GM04503 (cell line): ENCODE measurements at places on chromosomes 3 and 15.

DNA sequence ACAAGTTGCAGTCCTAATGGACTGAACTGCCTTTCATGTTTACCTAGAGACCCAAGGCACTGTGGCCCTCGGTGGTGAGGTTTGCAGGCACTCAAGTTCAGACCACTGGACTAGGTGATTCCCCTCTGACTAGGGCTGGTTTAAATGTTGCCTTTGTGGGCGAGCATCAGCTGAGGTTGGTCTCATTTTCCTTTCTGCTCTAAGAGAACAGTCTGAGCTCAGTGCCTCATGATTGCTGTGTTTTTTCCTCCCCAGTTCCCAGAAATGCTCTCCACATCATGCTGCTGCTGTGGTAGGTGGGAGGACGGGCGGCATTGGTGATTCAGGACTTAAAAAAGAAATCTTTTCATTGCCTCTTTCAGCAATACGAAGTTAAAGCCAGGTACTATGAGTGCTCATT lies 237.2 kb downstream of the MBNL1 start:
- DNase-seq, result no peak

GRCh38 chr3:44235604-44236484 lies 5.8 kb upstream of the TOPAZ1 start:
- DNase-seq, result peak; percentile 64

GRCh38 chr3:177185035-177185574 lies 12.2 kb downstream of the TBL1XR1 start:
- no peak for DNase-seq

- no peak for DNase-seq
Measured at GRCh38 chr3:118447339-118447738, 587.3 kb downstream of the IGSF11 start.

DNA sequence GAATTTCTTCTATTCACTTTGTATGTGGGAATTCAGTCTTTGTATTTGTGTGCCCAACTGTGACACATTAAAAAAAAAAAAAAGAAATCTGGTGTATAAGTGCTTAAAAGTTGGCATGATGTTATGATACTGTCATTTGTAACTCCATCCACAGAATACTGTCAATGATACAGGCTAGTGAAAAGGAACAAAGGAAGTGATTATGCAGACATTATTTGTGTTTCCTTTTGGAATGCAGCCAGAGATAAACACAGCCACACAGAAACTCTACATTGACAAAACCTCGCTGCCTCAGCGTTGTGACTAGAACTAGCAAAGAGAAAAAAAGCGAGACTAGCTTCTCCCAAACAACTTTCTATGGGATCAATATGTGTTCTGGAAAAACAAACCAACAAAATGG lies 519.2 kb upstream of the AGTR1 start:
- DNase-seq, result no peak

DNA sequence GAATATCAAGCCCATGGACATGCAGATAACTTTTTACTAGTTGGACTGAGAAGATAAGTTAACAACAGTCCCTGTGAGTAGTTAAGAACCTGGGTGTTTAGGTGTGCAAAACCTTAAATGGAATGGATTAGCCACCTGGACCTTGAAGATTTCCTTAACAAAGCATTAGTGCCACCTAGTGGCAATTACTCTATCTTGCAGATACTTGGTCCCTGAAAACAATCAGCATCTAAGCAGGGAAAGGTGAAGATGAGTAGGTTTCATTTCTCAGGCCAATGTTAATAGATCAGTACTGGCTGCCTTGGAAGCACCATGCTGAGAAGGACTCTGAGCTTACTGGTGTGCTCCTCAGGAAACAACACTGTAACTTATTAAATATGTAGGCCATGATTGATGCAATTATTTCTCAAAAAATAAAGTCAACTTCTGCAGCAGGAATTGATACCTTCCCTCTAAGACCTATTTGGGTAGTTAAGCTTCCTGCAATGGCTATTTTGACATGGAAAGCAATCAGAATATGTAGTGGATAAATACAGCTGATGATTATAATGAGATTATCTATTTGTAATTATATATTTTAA lies 329.4 kb downstream of the TBC1D5 start:
- no peak for DNase-seq

DNA sequence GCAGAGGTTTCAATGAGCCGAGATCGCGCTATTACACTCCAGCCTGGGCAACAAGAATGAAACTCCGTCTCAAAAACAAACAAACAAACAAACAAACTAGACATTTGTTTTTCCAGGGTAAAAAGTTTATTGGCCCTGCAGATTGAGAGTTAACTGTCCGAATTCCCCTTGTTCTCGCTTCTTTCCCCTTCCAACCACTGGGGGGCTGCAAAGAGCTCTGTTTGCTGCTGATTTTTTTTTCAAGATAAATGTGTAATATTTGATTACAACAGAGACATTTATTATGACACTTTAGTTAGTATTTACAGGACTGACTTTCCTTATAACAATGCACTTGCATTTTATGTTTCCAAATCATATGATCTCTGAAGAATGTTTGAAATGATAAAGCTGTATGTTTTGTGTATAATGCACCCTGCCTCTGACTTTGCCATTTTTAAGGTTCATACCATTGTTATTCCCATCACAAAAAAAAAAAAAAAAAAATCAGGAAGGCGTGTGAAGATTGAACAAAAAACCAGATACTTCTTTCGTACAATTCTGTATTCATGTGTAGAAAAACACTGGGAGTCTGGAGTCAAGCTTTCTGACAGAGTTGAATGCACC lies 2.8 kb downstream of the CLSTN2 start:
- DNase-seq, result no peak

DNA sequence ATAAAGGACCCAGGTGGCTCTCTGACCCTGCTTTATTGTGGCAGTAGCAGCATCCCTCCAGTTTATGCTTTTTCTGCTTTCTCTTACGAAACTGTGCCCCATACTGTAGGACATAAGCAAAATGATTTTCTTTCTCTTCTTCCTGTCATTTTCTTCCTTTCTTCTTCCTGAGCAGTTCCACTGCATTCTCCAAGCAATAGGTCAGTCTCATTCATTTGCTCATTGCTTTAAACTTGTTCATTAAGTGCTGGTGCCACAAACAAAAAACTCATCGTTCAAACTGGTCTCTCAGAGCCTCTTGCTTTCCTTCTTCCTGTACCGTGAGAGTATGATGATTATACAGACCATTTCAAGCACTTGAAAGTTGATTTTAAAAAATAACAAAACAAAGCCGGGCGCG lies 66.8 kb downstream of the PDE8A start:
- no peak for DNase-seq

DNA sequence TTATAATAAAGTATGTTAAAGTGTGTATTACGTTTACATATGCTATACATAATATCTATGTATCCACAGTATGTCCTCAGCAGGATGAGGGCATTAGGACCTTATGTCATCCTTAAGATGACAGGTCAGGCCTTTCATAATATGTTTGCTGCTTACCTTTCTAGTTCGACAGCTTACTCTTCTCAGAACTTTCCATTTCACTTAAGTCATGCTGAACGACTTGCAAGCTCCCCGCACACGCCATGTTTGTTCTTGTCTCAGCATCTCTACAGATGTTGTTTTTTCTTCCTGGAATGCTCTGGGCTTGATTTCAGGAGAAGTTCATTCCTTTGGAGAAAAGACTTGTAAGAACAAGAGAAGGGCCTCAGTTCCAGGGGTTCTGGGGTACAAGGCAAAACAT lies 36.0 kb upstream of the PPARG start:
- DNase-seq, result no peak

GRCh38 chr3:5188419-5189221 lies 1.1 kb downstream of the EDEM1 start:
- DNase-seq, result no peak
